Caco-2 (cell line): ENCODE measurements at places on chromosomes 5 and 9.

- DNase-seq, result no peak
Measured at GRCh38 chr5:177539411-177539810, 15.0 kb downstream of the FAM193B start.

DNA sequence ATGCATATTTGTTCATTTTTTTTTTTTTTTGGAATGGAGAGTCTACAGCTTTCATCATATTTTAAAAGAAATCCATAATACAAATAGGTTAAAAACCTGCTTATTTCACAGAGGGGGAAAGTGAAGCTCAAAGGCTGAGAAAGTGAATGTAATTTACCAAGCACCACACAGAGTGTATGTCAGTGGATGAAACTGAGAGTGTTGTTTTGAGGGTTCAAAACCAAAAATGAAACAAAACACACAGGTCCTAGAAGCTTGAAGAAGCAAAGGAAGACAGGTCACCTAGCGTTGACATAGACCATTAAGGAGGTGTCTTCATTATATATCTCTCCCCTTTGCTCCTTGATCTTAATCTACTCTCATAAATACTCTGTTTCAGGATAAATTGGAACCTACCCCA is 7.5 kb downstream of the NMUR2 start:
- DNase-seq, result no peak

GRCh38 chr5:45795458-45795857 is 99.3 kb upstream of the HCN1 start:
- no peak for DNase-seq

GRCh38 chr5:15993334-15993733 is 186.3 kb downstream of the MARCHF11 start:
- DNase-seq, result no peak

- DNase-seq, result no peak
Measured at GRCh38 chr5:116372931-116373597, 201.6 kb downstream of the SEMA6A start.

DNA sequence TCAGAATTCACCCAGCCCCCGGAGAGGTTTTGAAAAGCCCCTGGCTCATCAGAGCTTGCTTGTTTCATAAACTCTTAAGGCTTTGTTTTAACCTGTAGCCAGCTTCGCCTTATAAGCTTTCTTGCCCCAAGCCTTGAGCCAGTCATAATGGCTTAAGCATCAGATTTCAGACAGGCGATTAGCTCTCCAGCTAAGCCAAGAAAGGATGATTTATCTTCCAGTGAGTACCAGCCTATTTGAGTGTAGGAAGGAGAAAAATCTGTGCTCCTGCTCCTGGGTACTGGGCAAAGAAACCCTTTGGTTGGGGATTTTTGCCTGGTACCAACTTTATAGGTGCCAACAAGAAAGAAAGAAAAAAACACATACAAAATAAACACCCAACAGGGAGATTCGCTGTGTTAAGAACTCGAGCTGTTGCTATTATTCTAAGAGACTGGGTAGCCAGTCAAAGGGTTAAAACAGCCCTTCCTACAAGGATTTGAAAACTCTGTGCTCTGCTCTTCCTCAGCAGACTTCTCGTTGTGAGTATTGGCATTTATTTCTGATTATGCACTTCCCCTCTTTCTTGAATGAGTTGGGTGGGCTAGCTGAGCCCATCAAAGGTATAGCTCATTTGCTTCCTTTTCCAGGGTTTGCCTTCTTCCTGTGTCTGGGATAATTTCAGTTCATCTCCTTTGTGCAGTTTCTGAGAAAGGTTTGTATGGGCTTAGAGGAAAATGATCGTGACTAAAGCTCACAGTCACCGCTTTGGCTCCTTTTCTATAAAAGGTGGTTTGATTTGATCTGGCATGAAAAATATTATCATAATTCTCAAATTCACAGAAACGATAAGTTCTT is 157.2 kb upstream of the DMRT1 start:
- no peak for DNase-seq

GRCh38 chr5:36696059-36696673 is 89.8 kb downstream of the SLC1A3 start:
- peak; percentile 71 for DNase-seq

DNA sequence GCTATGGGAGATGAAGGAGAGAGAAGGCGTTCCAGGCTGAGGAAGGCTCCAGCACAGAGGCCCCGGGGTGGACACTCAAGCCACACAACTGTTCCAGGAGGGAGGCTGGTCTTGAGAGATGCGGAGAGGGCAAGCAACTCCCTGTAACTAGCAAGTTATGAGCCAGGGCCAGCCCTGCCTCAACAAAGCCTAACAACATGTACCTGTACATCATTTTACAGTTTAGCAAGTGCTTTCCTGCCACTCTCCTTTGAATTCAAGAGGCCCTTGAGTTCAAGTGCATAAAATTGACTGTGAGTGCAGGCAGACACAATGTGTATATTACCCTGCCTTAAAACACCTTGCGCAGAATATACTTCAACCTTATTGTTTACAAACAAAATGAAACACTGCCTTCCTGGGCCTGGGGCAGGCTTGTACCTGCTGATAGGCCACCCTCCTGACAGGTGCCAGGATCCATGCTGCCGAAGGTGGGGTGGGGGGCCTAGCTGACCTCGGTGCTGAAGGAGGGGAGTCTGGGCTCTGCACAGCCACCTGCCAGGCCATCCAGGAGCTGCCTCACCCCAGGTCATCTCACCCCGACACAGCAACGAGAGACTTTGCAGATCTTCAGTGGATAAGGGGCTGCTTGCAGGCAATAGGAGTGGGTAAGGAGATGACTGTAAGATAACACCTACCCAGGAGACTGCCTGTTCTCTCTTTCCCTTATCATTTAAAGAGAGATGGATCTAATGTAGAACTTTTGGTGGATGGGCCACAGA is 80.0 kb downstream of the PPARGC1B start:
- DNase-seq, result no peak

GRCh38 chr5:113090336-113091106 is 113.9 kb downstream of the DCP2 start:
- no peak for DNase-seq

GRCh38 chr5:31172881-31173280 is 20.6 kb upstream of the CDH6 start:
- DNase-seq, result no peak

GRCh38 chr9:89815903-89816573 is 211.2 kb downstream of the GADD45G start:
- DNase-seq, result no peak

DNA sequence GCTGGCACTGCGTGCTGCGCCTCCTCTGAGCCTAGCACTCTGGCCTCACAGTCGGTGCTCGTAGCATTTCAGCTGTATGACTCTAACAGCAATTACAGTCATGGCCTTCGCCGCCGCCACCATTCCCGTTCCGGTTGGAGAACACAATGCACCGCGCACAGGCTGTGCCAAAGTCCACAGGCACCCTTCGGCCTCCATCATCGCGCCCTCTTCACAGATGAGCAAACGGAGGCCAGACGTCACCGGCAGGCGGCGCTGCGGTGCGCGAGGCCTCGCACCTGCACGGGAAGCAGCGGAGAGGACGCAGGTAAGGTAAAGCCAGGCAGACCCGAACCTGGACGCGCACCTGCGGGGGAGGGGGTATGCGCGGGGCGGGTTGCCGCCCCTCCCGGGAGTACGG is 128.9 kb downstream of the BARX1 start:
- DNase-seq, result no peak

GRCh38 chr5:82912462-82912861 is 164.7 kb downstream of the TMEM167A start:
- no peak for DNase-seq

DNA sequence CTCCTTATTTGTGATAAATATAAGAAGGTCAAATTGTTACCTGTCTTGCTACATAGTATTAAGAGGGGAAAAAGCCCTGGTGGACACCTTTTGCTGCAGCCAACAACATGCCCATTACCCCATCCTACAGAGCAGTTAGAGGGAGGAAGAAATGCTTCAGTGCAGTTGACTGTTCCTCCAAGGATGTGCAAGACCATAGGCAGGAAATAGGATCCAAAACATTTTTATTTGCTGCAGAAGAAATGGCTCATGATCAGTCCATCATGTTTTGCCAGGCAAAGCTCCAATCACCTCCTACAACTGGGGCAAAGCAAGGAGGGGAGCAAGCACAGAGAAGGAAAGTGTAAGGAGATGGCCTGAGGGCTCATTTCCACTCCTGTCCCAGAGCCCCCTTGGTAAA is 399.1 kb upstream of the PIK3R1 start:
- no peak for DNase-seq

DNA sequence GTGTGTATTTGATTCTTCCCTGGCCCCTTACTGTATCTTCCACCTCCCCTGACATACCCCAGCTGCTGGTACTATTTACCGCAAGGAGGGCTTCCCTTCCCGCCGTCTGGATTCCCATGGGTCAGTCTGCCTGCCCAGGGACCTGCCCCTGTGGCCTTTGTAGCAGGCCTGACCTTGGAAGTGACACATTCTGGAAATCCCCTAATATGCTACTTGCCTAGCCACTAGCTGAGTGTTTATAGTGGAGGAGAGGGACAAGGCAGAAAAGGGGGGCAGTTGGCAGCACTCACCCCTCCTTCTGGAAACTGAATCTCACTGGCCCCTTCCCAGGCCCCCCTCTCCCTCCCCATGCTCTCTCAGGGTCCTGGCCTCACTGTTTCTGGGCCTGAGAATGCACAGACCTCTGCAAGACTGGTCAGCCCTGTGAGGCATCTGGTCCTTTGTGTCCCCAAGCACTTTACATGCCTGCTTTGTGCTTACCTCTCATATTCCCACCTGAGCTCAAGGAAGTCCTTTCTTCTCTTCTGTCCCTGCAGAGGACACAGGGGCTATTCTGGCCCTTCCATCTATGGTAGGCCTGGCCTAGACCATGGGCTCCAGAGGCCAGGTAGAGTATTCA is 8.2 kb upstream of the CCL21 start:
- no peak for DNase-seq

DNA sequence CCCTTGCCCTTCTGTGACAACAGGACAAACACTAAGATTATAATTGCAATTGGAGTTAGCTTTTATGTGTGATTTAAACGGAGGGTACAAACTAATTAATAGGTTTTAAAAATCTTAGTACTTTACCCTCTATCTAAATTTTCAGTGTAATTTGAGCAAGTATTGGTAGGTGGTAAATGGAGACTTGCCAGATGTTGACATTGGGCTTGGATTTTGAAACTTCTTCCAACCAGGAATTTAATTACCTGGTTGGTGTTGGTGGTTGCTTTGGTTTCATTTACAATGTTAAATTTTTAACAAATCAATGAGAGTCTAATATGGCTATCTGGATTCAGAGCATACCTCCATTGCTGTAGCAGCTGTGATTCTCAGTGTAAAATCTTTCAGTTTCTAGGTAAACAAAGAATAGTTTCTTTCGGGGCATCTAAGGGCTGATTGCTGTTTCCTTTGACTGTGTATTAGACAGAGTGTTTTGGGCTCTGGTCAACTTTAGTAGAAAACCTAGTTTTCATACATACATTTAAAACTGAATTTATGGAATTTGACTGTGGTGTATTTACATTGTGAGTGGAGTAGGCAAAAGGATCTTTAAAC is 1.9 kb downstream of the DAPK1 start:
- no peak for DNase-seq

- no peak for DNase-seq
Measured at GRCh38 chr5:75028090-75028489, 24.3 kb downstream of the GCNT4 start.
